ENCODE measurements at places on chromosomes 5 and 9.

GRCh38 chr5:39447968-39448367, 23.2 kb upstream of the DAB2 start:
- no peak for DNase-seq

DNA sequence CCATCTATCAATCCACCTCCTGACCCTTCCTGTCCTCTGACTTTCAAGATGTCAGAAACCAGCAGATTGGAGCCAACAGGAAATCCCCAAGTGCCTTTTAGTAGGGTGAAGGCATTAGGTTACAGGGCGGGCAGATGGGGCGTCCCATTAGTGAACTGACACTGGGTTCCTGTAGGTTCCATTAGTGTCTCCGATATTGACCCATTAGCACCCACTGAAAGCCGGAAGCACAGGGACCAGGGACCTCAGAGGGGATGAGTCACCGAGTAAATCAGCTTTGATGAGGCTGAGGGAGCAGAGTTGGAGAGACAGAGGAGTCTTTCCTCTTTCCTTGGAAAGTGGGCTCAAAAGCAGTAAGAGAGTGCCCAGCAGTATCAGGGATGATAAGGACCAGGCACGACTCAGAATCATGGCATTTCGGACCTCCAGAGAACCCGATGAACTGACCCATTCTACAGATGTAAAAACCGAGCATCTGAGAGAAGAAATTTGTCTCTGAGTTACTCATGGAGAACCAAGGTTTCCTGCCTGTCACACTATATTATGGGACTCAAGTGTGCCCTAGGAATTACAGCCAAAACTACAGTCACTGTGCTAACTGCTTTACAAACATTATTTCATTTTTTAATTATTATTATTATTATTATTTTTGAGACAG, 47.2 kb upstream of the FABP6 start:
- DNase-seq = no peak

GRCh38 chr5:149128023-149128875, 13.0 kb upstream of the ABLIM3 start:
- DNase-seq = no peak

DNA sequence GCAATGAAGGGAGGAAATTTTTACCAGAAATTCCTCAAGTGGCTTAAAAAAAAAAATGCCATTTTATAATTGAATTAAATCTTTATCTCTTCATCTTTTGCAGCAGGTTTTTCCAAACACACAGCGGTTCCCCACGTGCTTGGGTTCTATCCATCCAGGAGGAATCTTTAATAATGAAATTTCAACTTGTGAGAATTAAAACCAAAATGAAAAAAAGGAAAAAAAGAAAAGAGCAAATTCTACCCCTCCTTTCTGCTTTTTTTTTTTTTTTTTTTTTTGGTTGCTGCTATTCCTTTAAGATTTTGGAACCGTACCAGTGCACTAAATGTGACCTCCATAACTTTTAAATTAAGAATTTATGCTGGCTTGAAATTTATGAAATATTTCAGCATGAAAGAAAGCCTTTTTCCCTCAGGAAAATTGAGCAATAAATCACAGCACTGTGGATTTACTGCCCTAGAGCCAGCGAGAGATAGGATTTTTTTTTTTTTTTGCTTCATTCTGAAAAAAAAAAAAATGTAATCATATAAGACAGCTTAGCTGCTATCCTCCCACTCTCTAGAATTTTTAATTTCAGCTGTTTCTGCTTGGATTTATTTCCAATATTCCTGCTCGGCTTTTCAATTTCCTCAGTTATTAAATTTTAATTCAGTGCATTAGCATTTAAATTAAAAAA, 88.5 kb downstream of the ZNF618 start:
- peak; percentile 54 for DNase-seq

DNA sequence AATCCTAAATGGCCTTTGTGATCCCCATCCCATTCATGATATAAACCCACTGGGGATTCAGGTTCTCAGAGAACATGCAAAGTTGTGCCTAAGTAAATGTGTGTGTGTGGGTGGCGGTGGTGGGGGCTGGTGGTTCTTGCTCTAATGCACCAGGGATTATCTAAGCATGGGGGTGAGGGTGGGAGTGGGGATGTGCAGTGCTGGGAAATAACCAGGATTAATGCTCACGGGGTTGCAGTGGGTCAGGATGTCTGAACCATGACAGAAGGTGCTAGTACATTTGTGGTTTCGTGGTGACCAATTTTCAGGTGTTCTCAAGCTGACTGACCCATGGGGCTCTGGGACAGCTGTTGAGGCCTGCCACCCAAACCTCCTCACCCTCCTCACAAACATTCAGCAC, 101.0 kb downstream of the ZNF608 start:
- no peak for DNase-seq

DNA sequence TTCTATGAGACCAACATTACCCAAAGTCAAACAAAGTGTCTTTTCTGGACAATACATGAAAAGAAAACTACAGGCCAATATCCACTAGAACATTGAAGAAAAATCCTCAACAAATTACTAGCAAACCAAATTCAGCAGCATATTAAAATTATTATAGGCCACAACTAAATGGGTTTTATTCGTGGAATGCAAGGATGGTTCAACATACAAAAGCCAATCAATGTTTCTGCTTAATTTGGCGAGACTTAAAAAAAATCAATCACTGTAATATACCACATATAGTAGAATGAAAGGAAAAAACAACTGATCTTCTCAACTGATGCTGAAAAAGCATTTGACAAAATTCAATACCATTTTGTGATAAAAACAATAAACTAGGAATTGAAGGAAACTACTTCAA, 51.8 kb upstream of the FNIP1 start:
- no peak for DNase-seq

DNA sequence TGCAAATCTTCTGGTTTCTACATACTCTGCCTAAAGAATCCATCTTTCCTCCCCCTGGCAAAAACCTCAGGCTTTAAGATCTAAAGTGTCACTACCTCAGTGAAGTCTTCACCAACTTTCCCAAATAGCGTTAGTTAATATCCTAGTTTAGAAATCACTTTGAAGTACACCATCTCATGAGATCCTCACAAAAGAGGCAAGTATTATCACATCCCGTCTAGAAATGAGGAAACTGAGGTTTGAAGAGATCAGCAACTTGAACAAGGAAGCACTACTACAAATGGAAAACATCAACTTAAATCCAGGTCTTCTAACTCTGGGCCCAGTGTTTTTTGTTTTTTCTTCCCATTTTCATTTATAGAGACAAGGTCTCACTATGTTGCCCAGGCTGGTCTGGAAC, 4.6 kb downstream of the AP3B1 start:
- DNase-seq = no peak

GRCh38 chr5:14256756-14257393, 113.7 kb downstream of the TRIO start:
- DNase-seq = no peak

DNA sequence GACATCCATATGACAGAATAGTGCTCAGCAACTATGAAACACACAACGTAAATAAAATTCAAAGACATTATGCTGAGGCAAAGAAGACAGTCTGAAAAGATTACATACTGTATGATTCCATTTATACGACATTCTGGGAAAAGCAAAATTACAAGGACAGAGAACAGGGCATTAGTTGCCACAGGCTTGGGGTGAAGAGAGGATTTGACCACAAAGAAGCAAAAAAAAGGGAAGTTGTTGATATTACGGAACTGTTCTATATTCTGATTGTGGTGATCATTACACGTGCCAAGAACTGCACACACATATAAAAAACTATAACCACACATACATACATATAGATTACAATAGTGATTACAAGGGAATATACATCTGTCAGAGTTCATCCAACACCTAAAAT, 24.1 kb downstream of the CDK5RAP2 start:
- no peak for DNase-seq

Data from renal pelvis (tissue), 12 donors.